ENCODE measurements at places on chromosomes 4 and X. TPM values are rescaled to one million over a fixed set of nuclear protein-coding genes. Genes with fewer than 3 reads are reported as not detected.

The PAGE4 gene
- not detected for total RNA-seq

The TEX13B gene
- not detected for total RNA-seq

The JCHAIN gene
- total RNA-seq: not detected

The PLXNA3 gene
- total RNA-seq: 13.2 TPM

The P2RY4 gene
- total RNA-seq: 0.39 TPM

The USP17L24 gene
- total RNA-seq: not detected

The IDH3G gene
- total RNA-seq: 64.3 TPM

The F11 gene
- total RNA-seq: not detected

The COL4A6 gene
- total RNA-seq: 1.5 TPM

The UCP1 gene
- total RNA-seq: not detected

The USP51 gene
- 1.2 TPM for total RNA-seq

The SERTM2 gene
- total RNA-seq: not detected

The MAGEC1 gene
- not detected for total RNA-seq
